Left ventricle myocardium superior (tissue), 1 donor: ENCODE measurements at places on chromosomes 12 and 14.

DNA sequence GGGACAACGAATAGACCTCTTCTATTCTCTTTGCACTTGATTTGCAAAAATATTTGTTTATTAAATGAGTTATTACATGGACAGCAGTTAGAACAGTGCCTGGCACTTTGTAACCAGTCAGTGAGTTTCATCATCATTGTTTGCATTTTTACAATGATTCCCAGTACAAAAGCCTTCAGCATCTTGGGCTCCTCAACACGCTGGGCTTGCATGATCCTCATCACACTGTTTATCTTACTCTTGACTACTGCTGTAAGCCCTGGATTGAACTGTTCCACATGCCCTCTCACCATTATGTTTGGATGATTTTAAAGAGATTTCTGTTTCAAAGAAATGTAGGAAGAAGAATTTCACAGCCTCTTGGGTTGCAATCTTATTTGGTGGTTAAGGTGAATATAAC lies 204.3 kb downstream of the PELI2 start:
- DNase-seq: no peak

GRCh38 chr12:75939016-75939642 lies 92.4 kb downstream of the PHLDA1 start:
- no peak for DNase-seq

DNA sequence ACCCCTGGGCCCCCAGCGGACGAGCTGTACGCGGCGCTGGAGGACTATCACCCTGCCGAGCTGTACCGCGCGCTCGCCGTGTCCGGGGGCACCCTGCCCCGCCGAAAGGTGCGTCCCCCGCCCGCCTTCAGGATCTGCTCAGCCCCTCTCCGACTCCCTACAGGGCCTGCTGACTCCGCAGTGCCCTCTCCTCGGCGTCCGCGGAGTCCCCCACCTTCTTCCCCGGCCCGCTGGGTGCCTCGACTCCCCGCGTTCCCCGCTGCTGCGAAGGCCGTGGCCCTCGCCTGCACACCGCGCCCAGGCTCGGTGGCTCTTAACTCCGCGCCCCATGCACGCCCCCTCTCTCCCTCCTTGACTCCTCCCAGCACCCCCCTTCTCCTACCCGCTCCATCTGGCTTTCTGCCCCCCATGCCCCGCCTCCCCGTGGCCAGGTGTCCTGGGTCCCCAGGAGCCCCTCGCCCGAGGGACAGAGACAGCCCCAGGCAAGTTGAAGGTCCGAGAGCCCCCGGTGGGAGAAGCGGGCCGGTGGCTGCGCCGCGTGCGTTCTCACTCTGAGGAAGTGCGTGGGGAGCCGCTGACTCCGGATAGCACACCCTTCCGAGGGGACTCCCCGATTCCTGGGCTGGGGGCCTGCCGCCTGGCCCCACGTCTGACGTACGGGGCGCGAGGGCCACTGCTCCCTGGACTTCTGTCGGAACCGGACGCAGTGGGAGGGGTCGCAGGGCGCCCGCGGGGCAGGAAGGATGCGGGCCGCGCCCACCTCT lies 594 bp downstream of the TAMALIN start:
- DNase-seq: peak; percentile 70

DNA sequence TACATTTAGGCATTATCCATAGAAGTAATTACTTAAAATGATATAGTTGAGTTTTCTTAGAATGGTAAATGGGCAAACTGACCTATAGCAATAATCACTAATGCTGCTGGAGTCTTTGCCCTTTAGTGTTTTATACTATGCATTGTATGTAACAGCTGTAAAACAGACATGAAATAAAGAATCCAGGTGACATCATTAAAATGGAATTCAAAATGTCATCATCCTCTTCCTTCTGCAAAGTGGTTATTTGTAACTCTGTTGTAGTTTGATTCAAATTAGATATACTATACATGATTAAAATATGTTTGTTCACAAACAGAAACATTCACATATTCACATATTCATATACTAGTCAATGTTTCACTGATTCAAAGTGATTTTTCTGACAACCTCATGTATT lies 598.8 kb downstream of the SLC16A7 start:
- no peak for DNase-seq

GRCh38 chr14:94363151-94363624 lies 25.2 kb downstream of the SERPINA1 start:
- no peak for DNase-seq

- no peak for DNase-seq
Measured at GRCh38 chr12:52062167-52063081, 7.4 kb upstream of the ATG101 start.

DNA sequence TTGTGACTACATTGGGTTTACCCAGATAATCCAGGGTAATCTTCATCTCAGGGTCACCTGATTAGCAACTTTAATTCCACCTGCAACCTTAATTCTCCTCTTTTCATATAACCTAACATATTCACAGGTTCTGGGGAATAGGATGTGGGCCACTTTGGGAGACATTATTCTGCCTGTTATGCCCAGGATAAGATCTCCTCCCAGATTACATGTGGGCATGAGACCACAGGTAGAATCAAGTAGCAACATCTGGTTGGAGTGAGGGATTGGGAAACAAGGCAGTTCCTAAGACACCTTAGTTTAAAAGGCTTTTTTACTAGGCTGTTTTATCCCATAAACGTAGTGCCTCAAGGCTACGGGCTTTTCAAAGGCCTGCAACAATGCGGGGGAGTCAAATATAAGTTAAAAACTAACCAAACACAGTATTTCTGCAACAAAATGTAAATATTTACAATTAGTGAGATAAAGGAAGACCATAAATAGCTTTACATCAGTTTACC lies 181.5 kb downstream of the FOXA1 start:
- DNase-seq: no peak

GRCh38 chr12:22796941-22797630 lies 172.1 kb downstream of the ETNK1 start:
- no peak for DNase-seq

GRCh38 chr12:52206304-52207040 lies 14.7 kb upstream of the KRT80 start:
- DNase-seq: no peak

- no peak for DNase-seq
Measured at GRCh38 chr14:69378274-69378673, 19.8 kb downstream of the ERH start.

GRCh38 chr14:68656452-68656851 lies 136.4 kb downstream of the ZFP36L1 start:
- DNase-seq: no peak
